ENCODE measurements at places on chromosomes 5 and 9. TPM values are rescaled to one million over a fixed set of nuclear protein-coding genes. Genes with fewer than 3 reads are reported as not detected.

Gene MXD3
- total RNA-seq, result 7.7 TPM

Gene GDNF
- 8.1 TPM for total RNA-seq

Gene SPINK7
- total RNA-seq, result not detected

Gene HEMGN
- total RNA-seq, result not detected

Gene TMEFF1
- total RNA-seq, result 2.6 TPM

Gene IFNA21
- total RNA-seq, result not detected

Gene SVEP1
- 4.3 TPM for total RNA-seq

Gene FOXB2
- total RNA-seq, result not detected

Gene C9orf43
- total RNA-seq, result 0.69 TPM

DNA sequence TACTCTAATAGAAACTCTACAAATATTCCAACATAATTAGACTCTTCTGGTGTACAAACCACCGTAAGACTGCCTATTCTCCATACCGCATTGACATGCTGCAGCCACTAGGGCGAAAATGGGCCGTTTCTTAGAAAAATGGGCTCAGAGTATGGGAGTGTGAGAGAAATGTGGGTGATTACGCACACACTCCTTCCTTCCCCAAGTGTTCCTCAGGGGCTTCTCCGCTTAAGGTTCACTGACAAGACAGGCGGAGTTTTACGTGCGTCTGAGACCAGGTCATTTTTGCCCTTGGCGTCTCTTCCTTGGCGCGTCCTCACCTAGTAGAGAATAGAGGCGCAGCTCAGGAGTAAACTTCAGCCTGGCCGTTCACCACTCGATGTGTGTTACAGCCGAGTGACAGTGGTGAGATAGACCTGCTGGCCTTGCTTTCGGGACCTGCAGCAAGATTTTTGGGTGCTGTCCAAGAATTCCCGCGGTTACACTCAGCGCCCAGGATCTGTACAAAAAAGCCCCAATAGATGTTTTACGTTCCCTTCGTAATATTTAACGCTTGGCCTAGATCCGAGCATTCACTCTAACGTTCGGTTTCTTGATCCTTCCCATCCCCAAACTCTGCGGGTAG lies 1.8 kb upstream of the NTRK2 start:
- no peak for DNase-seq

GRCh38 chr9:32384002-32384363 lies 460 bp upstream of the ACO1 start:
- no peak for DNase-seq

DNA sequence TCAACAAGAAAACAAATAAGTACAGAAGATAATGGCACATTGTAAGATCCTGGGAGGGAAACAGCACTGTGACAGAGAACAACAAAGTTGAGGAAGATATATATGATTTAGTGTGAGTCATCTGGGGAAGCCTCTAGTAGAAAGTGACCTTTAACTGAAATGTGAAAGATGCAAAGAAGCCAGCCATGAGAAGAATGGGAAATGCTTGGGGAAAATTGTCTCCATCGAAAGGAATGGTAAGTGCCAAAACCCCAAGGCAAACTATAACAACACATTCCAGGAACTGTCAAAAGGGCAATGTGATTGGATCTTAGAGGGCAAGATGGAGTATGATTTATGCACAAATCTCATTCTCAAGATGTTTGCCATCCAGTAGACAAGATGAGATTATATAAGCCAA lies 537.8 kb upstream of the BRINP1 start:
- DNase-seq, result no peak

DNA sequence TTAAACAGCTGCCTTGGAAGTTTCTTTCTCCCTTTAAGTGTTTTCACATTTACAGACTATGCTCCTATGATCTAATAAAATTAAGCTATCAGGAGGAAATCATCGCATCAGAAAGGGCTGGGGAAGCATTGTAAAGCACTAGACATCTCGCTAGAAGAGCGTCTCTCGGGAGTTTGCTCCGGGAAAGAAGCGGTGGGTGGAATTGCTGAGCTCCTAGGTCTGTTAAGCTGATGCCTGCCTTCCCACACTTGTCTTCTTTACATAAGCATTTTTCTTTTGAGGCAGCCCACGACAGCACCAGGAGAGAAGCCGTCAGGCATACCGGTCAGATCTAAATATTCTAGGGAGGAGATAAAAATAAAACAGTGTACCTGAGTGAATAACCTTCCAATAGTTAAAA lies 541.7 kb upstream of the TUSC1 start:
- DNase-seq, result no peak

- DNase-seq, result no peak
Observed at GRCh38 chr5:2996248-2996647, 244.8 kb upstream of the IRX2 start.

- peak; percentile 19 for DNase-seq
Observed at GRCh38 chr5:32443541-32444430, 754 bp downstream of the ZFR start.

GRCh38 chr9:108040783-108041182 lies 551.2 kb upstream of the KLF4 start:
- DNase-seq, result peak; percentile 46

- peak; percentile 40 for DNase-seq
Observed at GRCh38 chr5:154197801-154198491, 7.4 kb downstream of the GALNT10 start.

GRCh38 chr5:68968429-68968828 lies 125.4 kb upstream of the SLC30A5 start:
- DNase-seq, result no peak

DNA sequence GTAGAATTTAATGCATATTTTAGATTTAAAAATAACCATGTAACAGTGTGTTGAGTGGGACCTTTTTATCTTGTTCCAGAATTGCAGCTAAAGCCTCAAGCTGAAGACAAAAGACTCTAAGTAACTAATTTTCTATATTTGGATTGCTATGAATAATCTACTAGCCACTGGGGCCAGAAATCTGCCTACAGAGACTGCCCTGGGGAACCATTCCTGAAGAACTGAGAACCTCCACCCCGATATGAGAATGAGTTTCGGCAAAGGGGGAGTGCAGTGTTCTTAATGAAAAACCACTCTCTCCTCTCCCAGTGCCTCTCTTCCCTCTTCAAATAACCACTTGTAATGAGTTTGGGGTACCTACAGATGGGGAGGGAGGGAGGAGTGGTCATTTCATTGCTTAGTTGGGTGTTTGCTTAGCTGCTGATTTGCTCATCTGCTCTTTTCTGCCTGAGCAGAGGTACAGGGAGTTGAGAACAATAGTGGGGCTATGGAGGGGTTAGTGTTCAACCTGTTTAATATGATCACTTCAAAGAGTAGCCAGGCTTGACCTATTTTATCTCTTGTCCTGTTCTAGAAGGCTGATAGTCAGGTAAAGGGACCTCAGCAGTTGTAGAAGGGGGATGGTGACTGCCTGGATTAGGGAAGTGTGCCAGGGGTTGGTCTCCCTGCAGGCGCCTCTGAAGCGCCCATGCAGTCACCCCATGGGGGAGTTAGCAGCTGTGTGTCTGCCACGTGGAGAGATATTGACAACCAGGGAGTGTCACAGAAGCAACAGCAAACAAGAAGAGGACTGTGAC lies 47.7 kb downstream of the ATG10 start:
- no peak for DNase-seq

DNA sequence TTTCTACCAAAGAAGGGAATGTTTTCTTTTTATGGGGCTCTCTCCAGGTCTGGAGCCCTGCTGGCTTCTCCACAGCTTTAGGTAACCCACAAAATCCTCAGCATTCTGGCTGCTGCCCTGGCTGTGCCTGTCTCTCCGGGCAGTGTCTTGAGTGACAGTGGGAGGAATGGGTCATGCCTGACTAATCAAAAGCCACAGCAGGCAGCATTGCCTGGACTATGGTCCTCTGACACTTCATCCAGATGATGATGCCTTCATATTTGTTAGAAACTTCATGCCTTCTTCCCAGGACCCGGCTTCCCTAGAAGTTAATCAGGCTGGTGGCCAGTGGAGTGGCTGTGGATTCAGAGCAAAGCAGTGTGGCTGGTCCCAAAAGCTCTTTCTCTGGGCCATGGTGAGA lies 32.2 kb upstream of the TGFBI start:
- DNase-seq, result peak; percentile 72

DNA sequence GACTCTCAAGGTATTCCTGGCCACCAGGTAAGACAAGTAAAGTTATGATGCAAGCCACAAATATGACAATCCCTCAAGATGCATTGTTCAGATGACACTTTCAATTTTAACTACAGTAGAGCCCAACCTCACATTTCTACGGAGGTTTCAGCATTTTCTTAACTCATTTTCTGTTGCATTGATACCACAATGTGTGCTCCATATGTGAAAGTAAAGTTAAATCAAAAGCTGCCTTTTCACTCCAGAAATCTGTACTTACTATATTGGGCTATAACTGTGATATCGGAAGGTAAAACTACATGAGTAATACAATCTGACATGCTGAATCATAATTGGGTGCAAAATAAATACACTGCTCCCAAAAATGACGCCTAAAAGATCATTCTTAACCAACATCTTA lies 333.6 kb upstream of the MEF2C start:
- no peak for DNase-seq

DNA sequence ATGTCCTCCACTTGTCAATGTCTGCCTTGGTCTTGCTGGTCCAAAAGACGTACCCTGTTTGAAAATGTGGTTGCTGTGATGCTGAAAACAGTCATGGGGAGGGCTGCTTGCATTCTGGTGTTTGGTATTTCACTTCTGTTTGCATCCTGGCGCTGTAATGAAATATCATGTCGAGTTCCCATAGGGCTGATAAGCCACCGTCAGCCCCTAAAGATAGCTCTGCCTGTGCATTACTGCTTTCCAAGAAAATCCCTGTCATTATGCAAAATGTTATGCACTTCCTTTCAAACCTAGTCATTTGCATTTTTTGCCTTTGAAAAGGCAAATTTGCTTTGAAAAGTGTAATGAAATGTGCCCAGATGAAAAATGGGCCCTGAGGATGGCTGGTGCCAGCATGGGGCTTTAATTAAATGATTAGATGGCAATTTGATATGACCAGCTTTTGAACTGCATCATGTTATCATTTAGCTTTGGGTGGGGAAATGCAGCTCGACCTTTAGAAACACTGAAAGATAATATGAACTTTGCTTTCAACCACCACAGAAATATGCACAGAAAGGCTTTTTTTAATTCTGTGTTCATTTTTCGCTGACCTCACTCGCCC lies 374.4 kb upstream of the SGCD start:
- no peak for DNase-seq

- DNase-seq, result no peak
Observed at GRCh38 chr5:14217587-14217986, 74.4 kb downstream of the TRIO start.

- DNase-seq, result no peak
Observed at GRCh38 chr9:84857211-84857610, 187.7 kb downstream of the NTRK2 start.

- no peak for DNase-seq
Observed at GRCh38 chr5:138459311-138459933, 5.9 kb upstream of the EGR1 start.

Data from HFFc6 (cell line).